Left cardiac atrium (tissue), 4 donors: ENCODE measurements at places on chromosomes 2 and 18.

DNA sequence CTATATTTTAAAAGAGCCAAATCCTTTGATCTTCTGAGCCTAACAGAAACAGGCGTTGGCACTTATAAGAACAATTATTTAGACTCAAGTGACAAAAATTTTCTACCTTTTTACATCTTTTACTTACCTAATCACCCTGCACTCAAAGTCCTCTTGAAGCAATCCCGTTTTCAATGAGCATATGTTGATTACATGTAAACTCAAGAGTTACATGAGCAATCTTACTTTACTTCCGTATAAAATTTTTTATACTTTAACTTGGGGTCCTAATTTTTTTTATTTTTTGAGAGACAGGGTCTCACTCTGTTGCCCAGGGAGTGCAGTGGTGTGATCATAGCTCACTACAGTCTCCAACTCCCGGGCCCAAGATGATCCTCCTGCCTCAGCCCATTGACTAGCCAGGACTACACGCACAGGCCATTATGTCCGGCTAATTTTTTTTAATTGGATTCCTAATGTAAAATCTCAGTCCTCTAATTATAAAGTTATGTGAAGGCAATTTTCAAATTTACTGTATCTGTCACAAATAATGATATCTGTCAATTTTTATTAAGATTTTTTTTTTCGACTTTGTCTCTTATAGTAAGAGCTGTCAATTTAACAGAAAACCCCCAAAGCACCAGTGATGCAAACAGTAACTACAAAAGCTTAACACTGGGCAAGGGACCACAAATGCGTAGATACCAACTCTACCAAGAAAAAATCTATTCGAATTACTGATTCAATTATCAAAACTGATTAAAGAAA lies 19.1 kb upstream of the STPG4 start:
- DNase-seq, result no peak

- DNase-seq, result no peak
Observed at GRCh38 chr2:231929961-231930592, 3.9 kb upstream of the NPPC start.

DNA sequence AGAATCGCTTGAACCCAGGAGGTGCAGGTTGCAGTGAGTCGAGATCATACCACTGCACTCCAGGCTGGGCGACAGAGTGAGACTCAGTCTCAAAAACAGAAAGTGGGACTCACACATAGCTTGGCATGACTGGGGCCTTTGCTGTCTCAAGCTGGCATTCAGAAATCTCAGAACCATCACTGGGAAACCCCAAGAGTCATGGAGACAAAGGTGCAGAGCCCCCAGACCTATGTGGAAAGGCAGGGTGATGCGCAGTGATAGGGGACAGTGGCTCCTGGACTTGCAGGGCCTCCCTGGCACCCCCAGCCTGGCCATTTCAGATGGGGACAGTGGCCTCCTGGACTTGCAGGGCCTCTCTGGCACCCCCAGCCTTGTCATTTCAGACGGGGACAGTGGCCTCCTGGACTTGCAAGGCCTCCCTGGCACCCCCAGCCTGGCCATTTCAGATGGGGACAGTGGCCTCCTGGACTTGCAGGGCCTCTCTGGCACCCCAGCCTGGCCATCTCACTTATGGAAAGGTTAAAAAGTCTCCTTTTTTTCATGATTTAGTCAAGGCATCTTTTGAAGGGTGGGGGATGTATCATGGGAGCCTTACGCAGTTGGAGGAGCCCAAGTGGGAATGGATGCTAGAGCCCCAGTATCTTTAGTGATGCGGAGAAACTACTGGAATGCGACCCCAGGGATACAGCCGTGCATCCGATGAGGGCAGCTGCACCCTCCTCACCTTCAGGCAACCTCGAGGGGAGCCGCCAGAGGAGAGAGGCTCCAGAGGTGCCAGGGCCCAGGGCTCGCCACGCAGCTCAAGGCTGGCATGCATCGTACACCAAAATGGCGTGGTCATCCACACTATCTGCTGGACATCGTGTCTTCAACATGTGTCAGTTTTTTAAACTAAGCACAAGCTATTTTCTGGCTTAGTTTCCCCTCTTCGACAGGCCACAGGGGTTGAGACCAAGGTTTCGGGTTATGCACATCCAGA lies 30.5 kb downstream of the ZNF516 start:
- no peak for DNase-seq

- no peak for DNase-seq
Observed at GRCh38 chr18:75041586-75041985, 167.4 kb downstream of the PTGR3 start.

- peak; percentile 56 for DNase-seq
Observed at GRCh38 chr2:216555274-216555673, 56.6 kb downstream of the RPL37A start.

DNA sequence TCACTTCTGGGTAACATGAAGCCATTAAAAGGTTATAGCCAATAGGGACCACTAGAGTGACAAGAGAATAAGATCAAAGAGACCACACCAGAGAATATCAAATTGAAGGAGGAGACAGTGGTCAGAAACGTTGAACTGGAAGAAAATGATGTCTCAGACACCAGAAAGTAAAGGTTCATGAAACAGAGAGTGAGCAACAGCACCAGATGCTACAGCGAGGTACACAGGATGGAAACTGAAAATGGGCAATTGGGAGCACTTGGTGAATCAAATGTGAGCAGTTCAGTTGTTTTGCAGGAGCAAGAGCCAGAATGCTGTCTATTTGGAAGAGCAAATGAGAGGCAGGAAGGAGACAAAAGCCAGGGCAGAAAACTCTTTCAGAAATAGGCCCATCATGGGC lies 162.6 kb downstream of the SS18 start:
- DNase-seq, result no peak

- DNase-seq, result no peak
Observed at GRCh38 chr2:9805435-9806297, 37.6 kb upstream of the TAF1B start.

DNA sequence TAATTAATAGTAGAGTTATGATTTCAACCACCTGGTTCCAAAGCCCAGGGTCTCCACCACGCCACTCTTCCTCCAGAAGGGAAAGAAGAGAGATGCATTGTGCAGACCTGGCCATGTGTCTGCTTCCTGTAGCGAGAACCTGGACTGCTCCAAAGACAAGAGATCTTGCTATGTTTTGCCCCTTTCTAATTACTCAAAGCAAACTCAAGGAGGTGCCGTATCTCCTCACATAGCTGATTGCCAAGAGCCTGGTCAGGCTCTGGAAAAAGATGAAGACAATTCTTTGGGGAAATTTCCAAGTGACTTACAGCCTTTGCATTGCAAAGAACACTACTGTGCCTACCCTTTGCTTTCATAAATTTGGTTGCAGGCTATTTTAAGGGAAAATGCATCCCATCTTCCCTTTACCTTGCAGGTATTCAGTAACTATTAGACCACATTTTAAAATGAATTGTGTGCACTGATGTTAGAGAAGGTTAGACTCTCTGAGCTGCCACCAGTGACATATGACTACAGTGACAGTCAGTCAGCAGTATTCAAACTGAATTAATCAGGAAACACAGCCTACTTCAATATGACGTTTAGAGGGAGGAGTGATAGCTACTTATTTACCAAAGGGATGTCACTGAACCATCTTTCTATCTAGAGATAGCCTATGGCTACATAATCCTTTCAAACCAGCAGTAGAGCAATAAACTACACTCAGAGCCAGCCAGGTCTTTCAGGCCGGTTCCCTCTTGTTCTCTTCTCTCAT lies 842.1 kb upstream of the FANCL start:
- no peak for DNase-seq

DNA sequence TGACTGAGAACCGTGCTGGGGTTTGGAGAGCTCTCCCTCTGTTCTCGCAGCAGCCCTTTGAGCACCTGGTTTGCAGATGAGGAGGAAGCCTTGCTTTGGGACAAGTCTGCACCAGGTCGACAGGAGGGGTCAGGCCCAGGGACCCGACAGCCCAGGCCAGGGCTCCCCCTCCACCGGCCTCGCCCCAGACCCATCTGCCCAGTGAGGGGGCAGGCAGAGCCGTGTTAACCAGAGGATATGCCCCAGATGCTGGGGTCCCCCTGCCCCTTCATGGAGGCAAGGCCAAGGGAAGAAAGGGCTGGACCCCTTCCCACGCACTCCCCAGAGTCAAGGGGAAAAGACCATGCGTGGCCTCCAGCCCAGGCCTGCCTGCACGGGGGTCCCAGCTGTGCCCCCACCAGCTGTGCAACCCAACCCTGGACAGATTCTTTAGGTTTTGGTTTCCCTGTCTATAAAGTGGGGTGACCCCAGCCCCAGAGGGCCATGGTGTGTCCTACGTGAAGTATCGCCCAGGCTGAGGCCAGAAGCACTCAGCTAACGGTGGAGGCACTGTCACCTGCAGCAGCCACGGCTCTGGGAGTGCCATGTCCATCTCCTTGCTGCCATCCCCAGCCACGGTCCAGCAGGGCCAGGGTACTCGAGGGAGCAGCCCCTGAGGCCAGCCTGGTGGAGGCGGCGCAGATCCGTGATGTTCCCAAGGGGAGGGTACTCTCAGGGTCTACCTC lies 4.8 kb upstream of the SNED1 start:
- no peak for DNase-seq
